Activated T-helper 1 cell treated with anti-CD3 and anti-CD28 coated beads, Interleukin-12 subunit alpha, Interleukin-12 subunit beta, Interleukin-2, Interleukin-4 antibody, amounts not matched to agents 30 ng/mL and 10 ng/mL and 1 ng/mL, durations not matched to agents 14 hours and 24 hours and 36 hours (primary cell): ENCODE measurements at places on chromosomes 5 and 9. TPM values are rescaled to one million over a fixed set of nuclear protein-coding genes. Genes with fewer than 3 reads are reported as not detected.

Gene ABLIM3
- total RNA-seq: not detected in 2 replicates

Gene LVRN
- total RNA-seq: not detected in 2 replicates

Gene KIF12
- not detected in 2 replicates for total RNA-seq

Gene FAM221B
- total RNA-seq: not detected in 2 replicates

DNA sequence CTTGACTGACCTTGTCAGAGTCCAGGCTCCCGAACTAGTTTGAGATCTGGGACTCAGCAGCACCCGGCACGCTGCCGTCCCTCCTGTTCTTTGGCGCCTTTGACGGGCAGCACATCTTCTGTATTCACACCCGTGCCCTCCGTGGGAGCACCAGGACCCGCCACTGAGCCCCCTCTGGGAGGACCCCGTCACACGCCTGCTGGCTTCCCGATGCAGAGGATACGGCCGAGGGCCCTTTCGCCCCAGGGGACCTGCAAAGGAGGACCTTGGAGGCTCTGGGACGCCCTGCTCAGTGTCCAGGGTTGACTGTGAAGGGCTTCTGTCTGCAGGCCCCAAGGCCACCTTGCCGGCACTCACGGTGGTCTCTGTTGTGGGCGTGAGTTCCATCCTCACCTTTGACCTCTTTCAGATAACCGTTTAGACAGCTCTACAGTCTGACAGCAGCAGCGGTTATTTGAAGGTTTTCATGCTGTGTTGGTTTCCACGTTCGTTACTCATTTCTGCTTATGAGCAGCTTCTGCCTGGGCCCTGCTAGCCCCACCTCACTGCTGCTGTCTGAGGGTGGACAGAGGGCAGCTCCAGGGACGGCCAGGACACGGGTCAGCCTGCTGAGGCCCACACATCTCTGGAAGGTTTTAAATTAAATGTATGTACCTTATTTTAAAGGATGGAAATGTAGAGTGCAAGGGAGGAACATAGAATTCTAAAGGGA, 12.6 kb upstream of the EXOC3 start:
- no peak for DNase-seq

- DNase-seq: no peak
Measured at GRCh38 chr5:54721116-54721515, 203.6 kb downstream of the SNX18 start.

GRCh38 chr9:13962006-13962405, 351.9 kb downstream of the NFIB start:
- no peak for DNase-seq
